HepG2 (cell line): ENCODE measurements at places on chromosomes 13 and 19. TPM values are rescaled to one million over a fixed set of nuclear protein-coding genes. Genes with fewer than 3 reads are reported as not detected.

Gene CYP4F3
- 5.6 and 17.8 TPM in 2 replicates for total RNA-seq

Gene PCP2
- total RNA-seq: 0.80 TPM in 1 of 2 replicates, not detected in the other

Gene STAP2
- total RNA-seq: 39.0 and 43.1 TPM in 2 replicates

Gene PLPPR3
- total RNA-seq: 0.07 TPM in 1 of 2 replicates, not detected in the other

Gene RXFP2
- not detected in 2 replicates for total RNA-seq
